ENCODE measurements at places on chromosomes 13 and 19.

- no peak for DNase-seq
Measured at GRCh38 chr19:46878613-46879375, 18.0 kb downstream of the ARHGAP35 start.

- no peak for DNase-seq
Measured at GRCh38 chr19:13864667-13865570, 12.0 kb upstream of the NANOS3 start.

- DNase-seq: no peak
Measured at GRCh38 chr13:73937441-73937840, 196.8 kb downstream of the KLF12 start.

- DNase-seq: no peak
Measured at GRCh38 chr13:100229603-100230002, 140.7 kb downstream of the PCCA start.

DNA sequence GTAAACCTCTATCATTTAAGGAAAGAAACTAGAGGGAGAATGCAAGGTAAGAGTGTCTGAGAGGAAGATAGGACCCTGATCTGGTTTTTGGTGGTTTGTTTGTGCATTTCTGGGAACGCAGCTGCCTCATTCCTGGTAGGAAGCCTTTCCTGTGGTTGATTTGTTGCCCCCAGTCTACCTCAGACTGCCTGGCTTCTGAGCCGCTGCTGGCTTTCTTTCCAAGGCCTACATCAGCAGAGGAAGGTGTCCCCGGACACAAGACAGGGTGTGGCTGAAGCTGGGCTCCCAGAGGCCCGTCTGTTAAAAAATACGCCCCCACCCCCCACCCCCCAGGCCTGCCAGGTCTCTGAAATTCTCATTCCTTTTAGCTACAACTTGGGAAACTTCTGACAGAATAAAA is 42.6 kb downstream of the C13orf42 start:
- DNase-seq: no peak

GRCh38 chr13:73131247-73131646 is 72.4 kb downstream of the KLF5 start:
- DNase-seq: no peak

DNA sequence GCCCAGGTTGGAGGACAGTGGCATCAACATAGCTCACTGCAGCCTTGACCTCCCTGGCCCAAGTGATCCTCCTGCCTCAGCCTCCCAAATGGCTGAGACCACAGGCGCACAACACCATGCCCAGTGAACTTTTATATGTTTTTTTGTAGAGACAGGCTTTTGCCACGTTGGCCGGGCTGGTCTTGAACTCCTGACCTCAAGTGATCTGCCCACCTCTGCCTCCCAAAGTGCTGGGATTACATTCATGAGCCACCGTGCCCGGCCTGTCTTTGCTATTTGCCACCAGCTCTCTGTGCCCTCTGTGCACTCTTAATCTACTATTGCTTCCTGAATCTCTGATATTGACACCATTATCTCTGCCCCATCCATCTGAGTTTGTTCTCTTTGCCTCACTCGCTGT is 34.3 kb upstream of the LRRC4B start:
- no peak for DNase-seq

DNA sequence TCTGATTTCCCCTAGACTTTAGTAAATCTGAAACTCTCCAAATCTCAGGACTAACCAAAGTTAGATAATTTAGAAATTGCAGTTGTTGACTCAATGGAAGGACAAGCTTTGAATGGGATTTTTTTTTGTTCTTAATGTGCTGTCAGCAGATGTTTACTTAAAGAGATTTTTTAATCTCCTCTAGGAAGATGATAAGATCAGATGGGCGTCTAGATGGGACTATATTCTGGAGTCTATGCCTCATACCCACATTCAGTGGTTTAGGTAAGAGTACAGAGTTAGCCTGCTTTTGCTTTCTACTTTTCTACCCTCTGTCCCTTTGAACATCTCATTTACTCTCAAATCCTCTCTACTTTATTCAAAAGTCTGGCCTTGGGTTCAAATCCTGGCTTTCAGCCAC is 39.3 kb downstream of the TM9SF2 start:
- DNase-seq: no peak

Measured in activated T-cell treated with anti-CD3 and anti-CD28 coated beads for 4 hours (primary cell).